Foreskin fibroblast (primary cell): ENCODE measurements at places on chromosomes 1 and 21.

DNA sequence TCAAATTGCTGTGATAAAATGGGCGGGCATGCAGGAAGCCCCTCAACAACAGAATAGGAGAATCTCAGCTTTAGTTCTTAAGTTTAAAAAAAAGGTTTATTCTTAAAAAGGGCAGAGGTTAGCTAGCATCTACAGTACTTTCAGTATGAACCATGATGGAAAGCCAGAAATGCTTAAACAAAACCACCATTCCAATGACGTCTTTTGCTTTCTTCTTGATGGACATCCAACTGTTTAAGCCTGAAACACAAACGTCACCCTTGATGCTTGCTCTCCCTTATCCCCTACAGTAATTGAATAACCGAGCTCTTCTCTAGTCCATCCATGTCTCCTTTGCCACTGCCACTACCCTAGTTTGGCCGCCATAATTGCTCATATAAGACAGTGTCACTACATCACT, 25.7 kb downstream of the TAF5L start:
- no peak for DNase-seq

DNA sequence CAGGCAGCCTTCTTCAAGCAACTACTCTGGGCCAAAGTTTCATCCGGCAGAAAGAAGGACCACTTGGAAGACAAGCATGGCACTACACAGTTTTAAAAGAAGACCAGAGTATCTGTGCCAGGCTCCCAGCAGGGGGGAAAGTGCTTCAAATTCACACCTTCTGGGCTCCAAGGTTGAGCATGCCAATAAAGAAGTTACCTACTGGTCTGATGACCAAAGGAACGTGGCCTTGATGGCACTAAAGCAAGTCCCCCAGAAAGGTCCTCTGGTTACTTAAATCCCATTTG, 73.5 kb downstream of the CD46 start:
- no peak for DNase-seq

DNA sequence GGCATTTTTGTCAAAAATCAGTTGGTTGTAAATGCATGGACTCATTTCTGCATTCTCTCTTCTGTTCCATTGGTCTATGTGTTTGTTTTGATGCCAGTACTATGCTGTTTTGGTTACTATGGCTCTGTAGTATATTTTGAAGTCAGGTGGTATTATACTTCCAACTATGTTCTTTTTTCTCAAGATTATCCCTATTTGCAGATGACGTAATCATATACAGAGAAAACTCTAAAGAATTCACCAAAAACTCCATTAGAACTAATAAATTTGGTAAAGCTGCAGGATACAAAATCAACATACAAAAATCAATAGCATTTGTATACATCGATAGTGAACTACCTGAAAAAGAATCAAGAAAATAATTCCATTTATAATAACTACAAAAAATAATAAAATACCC, 253.1 kb upstream of the NEGR1 start:
- no peak for DNase-seq

DNA sequence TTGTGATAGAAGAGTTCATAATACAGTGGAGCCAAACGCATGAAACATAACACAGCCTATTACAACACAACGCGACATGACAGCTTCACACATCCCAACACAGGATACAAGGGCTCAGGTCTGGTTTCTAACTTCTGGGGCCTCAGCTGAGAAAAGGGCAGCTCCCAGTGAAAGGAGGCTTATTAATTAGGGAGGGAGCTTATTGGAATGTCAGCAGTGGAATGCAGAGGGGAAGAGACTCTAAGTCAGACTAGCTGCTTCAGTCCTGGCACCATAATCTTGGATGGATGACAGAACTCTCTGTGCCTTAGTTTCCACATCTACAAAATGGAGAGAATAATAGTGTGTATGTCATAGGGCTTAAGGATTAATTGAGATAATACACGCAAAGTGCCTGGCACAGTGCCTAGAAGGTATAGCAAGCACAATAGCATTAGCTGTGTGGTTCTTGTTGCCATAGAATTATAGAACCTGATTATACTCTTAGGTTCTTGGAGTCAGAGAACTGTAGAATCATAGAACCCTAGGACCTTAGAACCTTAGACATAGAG, 22.7 kb upstream of the SLC2A1 start:
- DNase-seq = no peak

DNA sequence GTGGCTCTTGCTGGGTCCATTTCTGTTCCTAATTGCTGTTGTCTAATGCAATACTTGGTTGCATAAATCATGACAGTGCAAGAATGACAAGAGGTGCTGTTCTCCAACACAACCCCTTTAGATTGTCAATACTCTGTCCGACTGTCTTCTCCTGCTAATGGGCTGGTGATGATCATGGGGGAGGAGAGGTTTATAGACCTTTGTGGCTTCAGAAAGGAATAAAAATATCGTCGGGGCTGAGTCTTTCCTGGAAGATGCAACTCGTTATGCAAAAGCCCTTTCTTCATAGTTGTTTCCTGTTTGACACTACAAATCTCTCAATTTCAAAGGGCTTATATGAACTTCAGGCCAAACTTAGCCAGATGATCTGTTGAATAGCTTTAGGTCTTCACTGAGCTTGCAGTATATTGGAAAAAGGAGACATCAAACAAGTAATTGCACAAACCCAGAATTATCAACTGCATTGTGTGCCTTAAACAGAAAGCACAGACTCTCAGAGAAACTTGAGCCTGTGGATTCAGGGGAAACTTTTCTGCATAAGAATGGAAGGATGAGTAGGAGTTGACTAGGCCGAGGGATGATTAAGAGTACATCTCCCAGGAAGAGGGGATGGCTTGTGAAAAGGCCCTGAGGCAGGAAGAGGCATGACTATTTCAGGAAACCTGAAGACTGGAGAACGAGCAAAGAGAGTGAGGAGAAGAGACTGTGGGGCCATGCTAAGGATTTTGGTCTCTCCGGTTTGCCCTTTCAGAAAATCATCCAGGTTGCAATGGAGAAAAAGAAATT, 107.6 kb downstream of the TSEN15 start:
- DNase-seq = no peak

- no peak for DNase-seq
Observed at GRCh38 chr21:26941421-26941820, 25.5 kb downstream of the ADAMTS5 start.

DNA sequence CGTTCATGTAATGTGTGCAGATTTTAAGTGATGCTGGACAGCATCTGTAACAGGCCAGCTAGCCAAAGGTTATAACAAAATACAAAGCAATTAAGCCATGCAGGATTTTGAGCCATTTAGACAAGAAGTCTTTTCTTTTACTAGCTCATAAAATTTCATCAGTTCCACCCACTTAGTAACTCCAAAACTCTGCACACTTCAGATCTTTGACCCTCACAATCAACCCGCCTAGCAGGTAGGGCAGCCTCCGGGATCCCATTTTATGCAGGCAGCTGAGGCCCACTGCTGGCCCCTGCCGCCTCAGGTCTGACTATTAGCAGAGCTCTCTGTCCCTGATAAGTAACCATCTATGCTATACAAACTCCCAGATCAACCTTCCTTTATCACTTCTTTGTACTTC, 9.2 kb downstream of the LBR start:
- no peak for DNase-seq

DNA sequence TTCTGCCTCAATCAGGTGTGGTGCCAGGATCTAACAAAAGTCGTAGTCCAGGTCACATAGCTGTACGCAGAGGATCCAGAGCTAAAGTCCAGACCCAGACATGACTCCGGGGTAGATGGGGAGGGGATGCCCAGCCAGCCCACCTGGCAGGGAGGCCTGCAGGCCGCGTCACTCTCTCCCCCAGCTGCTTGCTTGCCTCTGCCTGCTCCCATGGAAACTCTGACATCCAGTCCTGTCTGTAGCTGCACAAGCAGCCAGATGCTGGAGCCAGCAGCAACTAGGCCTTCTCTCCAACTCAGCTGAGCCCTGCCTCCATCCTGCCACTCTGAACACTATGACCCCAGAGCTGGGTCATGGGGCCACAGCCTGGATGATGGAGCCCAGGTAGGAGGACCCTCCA, 8.1 kb downstream of the COL8A2 start:
- DNase-seq = no peak

DNA sequence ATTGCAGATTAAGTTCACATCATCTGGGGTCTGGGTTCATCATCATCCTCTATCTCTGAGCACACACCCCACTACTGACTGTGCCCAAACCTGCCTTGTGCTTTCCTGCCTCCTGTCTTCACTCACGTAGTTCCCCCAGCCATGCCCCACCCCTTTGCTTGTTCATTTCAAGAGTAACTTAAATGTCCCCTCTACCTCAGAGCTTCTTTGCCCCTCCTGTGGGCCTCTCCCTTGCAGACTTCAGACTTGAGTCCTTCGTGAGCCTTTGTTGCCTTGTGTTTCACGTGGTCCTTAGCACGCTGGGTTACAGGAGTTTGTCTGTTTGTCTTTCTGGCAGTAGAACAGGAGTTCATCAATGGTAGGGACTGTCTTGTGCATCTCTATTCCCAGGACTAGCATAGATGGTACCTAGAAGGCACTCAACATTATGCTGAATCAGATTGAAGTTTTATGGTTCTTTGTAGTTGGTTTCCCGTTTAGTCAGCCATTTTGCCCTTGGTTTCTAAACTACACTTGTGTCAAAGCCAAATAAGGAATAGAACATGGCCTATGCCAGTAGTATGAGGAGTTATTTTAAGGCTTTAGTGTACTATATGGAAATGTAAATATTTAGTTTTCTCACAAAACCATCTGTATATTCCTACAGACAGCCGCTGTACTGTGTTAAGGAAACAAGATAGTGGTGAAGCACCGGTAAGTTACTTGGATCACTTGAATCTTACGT, 86.2 kb downstream of the TTC3 start:
- no peak for DNase-seq

DNA sequence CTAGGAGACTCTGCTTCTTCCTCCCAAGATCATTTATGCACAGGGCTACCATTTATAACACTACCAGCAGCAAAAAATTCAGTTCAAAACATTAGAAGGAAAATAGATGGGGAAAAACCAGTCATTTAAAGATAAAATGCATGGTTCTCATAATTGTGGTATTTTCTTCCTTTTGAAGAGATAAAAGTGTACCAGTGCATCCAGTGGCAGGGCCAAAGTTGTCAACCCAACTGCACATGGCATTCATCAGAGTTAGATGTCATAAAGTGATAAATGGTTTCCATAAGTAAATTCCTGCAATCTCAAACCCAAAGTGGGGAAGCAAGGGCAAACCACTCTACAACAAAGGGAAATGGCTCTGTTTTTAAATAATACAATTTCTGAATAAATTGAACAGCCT, 119.1 kb upstream of the DMRTA2 start:
- no peak for DNase-seq

- no peak for DNase-seq
Observed at GRCh38 chr1:96722958-96723357, 1.4 kb downstream of the PTBP2 start.

DNA sequence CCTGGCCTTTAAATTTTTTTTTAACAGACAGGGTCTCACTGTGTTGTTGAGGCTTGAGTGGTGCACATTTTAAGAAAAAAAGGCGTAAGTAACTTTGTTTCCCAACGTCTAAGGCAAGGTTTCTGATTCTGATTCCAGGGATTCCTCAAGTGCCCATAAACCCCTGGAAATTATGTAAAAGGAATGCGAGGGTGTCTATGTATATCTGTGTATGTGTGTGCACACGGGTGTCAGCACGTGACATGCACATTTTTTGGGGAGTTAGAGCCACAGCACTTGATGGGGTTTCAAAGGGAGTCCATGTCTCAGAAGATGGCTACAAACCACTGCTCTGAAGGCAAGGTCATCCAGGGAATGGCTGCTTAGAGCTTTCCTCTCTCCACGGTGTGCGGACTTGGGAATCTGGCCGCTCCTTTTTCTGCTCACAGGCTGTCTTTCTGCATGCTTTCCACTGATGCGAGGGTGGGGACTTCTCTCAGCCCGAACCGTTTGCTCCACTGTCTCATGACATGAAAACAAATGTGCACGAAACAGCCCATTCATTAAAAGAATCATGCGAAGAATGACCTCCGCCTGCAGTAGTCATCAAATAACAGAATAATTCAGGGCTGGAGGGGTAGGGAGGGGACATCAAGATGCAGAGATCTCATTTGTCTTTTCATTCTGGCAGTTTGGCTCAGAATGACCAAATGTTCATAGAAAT, 18.7 kb upstream of the RERE start:
- peak; percentile 29 for DNase-seq

DNA sequence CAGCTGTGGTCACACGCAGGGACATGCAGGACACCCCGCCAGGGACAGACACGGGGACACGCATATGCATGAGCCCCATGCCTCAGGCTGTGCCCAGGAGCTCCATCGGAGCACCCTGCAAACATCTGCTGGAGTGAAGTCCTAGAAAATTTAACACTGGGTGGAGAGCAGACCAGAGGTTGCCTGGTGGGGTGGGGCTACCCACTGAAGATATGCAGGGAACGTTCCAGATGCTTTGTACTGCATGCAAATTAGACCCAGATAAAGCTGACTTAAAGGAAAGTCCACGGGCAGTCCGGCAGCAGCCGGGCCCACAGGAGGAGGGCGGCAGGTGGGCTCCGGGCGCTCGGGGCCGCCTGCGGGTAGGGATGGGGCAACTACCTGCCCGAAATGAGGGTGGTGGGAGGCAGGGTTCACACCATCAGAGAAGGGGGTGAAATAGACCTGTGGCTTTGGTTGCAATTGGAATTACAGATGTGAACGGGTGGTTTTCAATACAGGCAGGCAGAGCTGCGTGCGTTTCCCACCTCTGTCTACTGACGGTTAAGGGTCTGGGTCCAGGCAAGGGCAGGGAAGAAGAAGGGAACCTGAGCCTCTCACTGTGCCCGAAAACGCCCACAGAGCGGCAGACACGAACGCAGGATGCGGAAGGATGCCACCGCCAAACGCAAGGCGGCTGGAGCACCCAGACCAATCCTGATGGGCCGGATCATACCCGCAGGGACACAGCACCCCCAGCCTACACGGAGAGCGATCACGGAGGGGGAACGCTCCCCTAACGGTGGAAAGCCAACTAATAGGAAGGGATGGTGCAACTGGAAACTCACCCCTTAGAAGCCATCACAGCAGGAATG, 21.0 kb downstream of the CFAP74 start:
- DNase-seq = no peak

GRCh38 chr1:168673974-168674683, 54.9 kb downstream of the DPT start:
- no peak for DNase-seq

DNA sequence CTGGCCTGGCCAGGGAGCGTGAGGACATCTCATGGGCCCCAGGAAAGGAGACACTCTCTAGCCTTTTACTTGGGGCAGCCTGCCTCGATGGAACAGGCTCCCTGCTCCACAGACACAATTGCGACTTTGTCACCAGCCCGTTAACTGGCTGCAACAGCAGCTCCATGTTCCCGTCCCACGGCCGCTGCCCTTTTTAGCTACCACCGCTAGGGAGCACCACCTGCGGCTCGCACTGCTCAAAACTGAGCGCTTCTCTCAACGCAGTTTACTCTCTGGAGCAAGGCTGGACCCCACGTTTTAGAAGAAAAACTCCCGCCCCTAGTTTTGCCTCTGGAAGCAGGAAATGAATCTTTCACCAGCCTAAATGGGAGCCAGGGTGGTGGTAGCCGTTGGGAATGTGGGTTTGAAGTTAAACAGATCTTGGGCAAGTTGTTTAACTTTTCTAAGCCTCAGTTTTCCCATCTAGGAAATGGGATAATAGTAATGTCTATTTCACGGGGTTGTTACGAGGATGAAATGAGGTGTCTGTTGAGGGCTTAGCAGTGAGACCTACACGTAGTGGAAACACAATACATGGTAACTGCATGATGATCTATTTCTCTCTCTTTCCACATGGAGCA, 3.5 kb upstream of the LRRC38 start:
- no peak for DNase-seq
